Omental fat pad (tissue), 4 donors: ENCODE measurements at places on chromosomes 5 and 9. TPM values are rescaled to one million over a fixed set of nuclear protein-coding genes. Genes with fewer than 3 reads are reported as not detected.
A peak's percentile ranks its signal among the peaks of the same experiment; 100 is the strongest.

Gene RASEF
- 0.12 TPM for total RNA-seq

Gene LIFR
- 388 TPM for total RNA-seq

DNA sequence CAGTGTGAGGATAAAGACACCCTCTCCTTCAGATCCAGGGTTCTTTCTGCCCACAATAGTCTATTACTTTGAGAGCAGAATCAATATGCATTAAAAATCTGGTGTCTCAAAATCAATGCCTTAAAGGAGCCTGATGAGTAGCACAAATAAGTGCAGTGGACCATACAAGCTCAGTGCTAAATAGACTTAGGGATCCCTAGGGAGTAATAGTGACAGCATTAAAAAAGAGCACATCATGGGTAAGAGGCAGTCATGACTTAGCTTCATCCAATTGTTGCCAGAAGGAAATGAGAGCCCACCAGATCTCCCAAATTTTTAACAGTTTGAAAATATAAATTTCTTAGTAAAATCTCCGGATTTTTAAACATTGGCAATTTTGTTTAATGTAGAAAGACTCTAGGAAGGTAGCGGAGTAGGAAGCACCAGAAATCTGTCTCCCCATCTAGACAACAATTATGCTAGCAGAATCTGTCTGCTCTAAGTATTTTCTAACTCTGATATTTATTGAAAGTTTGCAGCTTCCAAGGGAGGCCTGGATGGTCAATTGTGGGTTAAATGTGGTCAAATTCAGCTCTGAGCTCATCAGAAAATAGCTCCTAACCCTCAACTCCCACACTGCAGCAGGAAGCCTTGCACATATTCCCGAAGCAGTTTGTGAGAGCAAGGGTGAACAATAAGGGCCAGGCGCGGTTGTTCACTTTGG, 443.9 kb downstream of the TLE1 start:
- no peak for DNase-seq

DNA sequence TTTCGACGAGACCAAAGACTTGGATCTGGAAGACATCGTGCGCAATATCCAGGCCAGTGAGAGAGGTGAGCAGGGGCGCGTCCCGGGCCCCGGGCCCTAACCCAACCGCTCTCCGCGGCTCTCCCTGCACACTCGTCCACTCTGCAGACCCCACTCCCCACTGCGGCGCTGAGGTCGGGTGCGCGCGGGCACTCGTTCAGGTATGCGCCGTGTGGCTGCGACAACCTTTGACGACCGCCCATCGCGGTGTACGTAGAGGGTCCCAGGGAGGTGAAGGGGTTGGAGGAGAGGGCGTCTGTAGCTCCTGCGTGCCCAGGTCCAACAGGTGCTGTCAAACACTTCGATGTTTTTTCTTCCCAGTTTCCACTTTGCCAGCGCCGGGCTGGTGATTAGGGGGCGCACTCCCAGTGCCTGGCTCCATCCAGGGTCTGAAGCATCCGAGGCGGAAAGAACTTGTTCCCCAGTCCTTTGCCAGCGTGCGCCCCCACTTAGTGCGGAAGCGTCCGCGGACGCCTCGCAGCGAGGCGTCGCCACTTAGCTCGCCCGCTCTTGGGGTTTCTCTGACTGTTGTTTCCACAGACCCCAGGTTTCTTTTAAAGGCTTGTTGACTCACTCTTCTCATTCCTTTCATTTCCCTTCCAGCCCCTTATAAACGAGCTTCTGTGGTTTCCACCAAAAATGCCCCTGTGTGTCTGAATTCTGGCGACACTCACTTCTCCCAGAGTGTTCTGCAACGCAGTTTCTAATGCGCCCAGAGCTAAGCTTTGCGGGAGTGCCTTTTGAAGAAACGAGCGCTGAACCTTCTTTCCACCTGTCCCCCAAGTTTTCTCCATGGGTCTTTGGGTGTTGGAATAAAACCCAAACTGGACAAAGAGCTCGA, 1.6 kb downstream of the NPR3 start:
- DNase-seq, result no peak

GRCh38 chr5:71719063-71719964, at the start of gene CARTPT:
Gene CARTPT, plus strand, starts transcription at chr5:71719275. Its CDS starts 19 bp downstream, at chr5:71719294.
- no peak for DNase-seq

GRCh38 chr9:134872482-134873231, 8.0 kb upstream of the FCN2 start:
- no peak for DNase-seq

- DNase-seq, result no peak
Observed at GRCh38 chr5:53027913-53028312, 38.8 kb downstream of the ITGA2 start.

- DNase-seq, result no peak
Observed at GRCh38 chr5:178535299-178536175, 54.7 kb downstream of the COL23A1 start.

DNA sequence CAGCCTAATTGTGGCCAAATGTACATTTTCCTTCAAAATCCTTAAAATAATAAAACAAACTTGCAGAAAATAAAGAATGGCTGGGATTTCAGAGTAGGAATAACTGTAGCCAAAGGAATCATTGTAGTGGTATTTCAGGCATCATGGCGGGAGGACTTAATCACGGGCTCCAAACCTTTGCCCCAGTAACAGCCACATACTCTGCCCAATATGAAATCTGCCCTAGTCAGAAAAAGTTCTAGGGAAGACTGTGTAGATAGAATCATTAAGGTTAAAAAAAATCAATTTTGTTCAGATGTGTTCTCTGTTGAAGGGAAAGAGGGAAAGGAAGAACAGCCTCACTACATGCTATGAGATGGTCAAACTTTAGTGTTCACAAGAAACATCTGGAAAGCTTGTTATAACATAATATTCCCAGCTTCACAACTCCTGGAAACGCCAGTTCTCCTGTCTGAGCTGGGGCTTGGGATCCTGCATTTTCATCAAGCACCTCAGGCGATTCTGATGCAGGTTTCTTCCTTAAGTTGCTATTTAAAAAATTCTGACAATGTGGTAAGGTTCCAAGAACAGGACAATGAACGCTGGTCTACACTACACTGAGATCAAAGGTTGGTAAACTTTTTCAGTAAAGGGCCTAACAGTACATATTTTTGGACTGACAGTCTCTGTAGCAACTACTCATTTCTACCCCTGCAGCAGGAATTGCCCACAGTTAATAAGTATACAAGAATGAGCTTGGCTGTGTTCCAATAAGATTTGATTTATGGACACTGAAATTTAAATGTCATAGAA, 87.9 kb downstream of the CEMIP2 start:
- no peak for DNase-seq

DNA sequence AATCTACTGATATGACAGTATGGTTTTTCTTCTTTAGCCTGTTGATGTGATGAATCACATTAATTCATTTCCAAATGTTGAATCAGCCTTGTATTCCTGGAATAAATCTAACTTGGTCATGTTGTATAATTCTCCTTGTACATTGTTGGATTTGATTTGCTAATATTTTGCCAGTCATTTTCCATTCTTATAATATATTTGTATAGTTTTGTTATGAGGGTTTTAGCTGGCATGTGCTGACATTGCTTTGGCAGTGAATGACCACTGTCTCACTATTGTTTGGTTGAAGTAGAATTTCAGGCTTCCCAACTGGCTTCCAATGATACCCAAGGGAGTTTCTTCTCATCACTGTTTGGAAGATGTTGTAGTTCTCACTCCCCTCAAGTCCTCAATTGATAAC, 983.0 kb upstream of the PTPRD start:
- DNase-seq, result no peak

- DNase-seq, result no peak
Observed at GRCh38 chr9:1087120-1087881, 37.1 kb downstream of the DMRT2 start.

Gene WDR31
- total RNA-seq, result 1.1 TPM

DNA sequence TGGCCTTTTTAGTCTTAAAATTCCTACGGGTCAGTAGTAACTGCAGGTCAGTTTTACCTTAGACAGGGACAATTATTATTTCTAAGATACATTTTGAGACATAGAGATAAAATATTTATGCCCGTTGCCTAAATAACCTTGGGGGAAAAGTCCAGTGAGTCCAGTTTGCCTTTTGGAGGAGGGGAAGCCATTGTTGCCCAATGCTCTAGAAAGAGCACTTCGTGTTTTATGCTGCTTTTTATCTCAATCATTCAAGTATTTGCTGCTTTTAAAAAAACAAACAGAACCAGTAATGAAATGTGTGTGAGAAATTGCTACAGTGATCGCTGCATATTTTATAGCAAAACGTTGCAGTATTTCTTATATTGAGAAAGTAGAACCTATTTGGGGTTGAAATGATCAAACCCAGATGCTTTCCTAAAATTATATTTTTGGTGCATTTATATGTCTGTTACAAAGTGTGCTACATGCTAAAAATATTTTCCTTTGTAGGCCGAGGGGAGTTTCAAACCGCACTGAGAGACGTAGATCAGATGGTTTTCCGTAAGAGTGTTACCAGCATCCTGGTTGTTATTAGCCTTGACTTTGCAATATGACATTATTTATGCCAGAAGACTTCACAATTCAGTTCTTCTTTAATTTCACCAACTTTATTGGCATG, 266.8 kb downstream of the AOPEP start:
- no peak for DNase-seq

GRCh38 chr5:150621301-150621700, 19.2 kb upstream of the SYNPO start:
- DNase-seq, result no peak

- peak; percentile 22 for DNase-seq
Observed at GRCh38 chr9:93118863-93119702, 15.0 kb downstream of the NINJ1 start.
